GM20000 (cell line): ENCODE measurements at places on chromosomes 11 and 22.

DNA sequence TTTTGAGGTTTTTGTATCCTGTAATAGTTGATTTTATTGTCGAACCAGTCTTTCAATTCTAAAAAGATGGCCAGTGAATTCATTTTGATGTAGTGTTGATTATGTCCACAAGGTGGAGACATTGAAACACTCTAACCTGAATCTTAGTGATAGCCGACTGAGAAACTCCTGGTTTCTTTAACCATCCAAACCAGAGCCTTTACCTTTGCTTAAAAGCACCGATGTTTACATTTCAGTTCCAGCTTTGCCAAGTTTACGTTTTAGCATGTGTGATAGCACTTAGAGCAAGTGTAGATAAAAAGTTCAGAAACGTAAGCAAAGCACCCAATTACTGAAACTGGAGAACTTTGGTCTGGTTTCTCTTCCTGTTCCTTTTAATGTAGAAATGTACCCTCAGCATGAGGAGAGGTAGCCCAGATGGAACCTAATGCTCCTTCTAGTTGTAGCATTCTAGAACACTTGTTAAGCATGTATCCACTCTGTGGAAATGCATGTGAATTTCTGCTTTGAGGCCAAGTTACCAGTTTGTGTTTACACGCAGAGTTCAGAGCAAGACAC is 208.6 kb downstream of the DBX1 start:
- peak; percentile 40 for DNase-seq

GRCh38 chr11:92931746-92932422 is 37.6 kb upstream of the MTNR1B start:
- DNase-seq, result no peak

DNA sequence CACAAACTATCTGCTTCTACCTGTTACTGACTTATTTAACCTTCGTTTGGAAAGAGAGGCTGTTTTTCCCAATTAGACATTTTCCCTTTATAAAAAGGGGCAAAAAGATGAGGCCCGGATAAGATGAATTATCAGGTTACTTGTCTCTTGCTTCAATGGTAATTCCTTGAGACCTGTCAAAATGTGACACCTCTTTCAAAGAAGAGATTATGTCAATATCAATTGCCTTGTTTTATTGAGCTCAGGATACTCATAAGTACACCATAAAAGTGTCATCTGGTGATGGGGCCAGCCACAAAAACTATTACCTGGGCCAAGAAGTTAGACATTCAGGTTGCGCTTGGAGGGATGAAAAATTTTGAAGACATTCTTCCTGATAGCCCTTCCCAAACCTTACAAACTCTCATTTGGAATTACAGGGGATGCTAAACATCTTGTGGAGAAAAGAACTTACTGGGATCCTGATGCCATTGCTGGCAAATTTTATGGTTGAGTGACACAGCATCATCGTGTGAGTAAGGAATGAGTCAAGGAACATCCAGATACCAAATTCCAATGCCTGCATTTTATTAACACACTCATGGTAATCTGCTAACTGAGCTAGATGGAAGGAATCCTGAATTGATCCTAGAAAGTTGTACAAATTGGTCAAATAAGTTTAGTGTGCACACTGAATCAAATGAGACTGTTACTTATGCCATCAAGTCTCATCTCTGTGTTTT is 1071.2 kb downstream of the LRRC4C start:
- no peak for DNase-seq

GRCh38 chr11:773830-774229 is 3.5 kb downstream of the GATD1 start:
- no peak for DNase-seq

- no peak for DNase-seq
Observed at GRCh38 chr11:13928566-13929251, 33.8 kb upstream of the SPON1 start.

- DNase-seq, result no peak
Observed at GRCh38 chr22:38028344-38029130, 28.7 kb upstream of the PICK1 start.

- DNase-seq, result no peak
Observed at GRCh38 chr11:92750794-92751193, 218.7 kb upstream of the MTNR1B start.
